Activated CD8-positive, alpha-beta memory T cell treated with anti-CD3 and anti-CD28 coated beads for 1 hour (primary cell): ENCODE measurements at places on chromosomes 6 and 20.

DNA sequence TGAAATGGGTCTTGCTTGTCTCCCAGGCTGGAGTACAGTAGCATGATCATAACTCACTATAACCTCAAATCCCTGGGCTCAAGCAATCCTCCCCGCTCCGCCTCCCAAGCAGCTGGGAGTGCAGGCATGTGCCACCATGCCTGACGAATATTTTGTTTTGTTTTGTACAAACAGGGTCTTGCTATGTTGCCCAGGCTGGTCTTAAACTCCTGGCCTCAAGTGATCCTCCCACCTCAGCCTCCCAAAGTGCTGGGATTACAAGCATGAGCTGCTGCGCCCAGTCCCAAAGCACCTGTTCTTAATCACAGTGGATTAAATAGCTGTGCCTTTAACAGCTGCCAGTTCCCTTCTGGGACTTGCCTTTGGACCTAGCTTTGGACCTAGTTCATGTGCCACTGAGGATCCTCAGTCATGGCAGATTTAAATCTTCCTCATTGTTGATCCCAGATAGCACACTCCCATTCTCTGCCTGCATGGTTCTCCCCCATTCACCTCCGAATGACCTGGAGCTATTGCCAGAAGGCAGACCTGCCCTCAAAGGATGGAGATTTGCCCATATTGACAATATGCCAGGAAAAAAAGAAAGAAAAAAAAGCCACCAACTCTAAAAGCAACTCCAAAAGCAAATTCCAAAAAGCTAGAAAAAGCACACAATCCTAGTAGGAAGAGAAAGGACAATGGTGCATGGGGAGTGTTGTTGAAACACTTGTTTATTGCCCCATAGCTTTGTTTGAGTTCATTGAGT lies 10.6 kb downstream of the POFUT1 start:
- no peak for DNase-seq

DNA sequence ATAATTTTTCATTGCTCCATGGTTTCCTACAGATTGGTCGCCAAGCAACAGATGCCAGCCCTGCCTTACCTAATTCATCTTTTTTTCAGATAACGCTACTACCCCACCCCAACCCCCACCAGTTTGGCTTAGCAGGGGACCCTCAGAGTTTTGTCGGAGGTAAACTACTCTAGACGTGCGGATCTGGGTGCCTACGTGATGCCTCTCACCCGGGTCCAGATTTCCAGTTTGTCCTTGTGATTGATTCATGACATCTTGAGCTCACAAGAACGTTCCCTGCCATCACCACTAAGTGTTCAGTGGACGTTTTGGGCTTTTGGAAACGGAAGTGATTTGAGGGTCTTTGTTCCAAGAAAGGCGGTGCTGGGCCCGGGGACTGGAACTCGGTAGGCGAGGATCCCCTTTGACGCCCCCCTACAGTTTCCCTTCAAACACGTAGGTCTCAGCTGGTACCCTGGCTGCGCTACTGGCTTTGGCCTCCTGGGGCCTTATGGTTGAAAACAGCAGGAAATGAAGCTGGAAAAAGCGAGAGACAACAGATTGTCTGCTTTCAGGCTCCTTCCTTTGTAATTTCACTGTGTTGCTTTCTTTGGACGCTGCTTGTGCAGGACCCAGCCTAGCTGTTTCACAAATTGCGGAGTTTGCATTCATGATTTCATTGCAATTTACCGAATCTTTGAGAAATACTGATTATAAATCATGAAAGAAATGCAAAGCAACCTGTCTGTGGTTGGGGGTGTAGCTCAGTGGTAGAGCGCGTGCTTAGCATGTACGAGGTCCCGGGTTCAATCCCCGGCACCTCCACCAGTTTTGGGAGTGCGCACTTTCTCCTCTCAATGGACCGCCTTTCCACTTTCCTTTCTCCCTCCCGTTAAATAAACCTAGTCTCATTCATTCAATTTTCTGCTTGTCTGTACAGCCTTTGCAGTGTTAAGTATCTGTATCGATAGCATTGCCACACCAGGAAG lies 81.0 kb downstream of the GPX5 start:
- DNase-seq = no peak

DNA sequence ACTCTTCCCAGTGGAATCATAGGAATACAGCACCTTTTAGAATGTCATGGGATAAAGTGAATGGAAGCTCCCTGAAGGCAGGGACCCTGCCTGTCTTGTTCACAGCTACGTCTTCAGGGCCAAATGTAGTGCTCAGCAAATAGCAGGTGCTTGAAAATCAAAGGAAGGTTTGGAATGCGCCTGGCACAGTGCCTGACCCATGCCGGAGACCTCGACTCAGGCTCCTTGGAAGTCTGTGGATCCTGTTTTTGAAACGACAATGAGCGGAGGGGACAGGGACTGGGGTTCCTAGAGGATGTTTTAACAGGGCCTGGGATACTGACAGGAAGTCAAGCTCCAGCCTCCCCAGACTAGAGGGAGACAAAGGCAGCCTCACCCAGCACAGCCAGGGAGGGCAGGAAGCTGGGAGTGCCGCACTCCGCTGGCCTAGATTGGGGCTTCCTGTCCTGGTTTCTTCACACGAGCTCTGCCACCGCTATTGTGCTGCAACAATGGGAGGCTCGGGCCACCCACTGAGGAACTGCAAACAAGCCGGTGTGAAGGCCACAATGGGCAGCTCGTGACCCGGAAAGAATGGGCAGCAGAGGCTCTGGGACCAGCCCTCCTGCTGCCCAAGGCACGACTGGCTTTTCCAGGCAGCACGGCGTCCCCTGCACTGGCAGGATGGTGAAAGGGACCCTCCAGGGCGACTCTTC lies 76.7 kb downstream of the PREX1 start:
- DNase-seq = no peak

- DNase-seq = no peak
Observed at GRCh38 chr6:147856687-147857086, 348.2 kb downstream of the SAMD5 start.

DNA sequence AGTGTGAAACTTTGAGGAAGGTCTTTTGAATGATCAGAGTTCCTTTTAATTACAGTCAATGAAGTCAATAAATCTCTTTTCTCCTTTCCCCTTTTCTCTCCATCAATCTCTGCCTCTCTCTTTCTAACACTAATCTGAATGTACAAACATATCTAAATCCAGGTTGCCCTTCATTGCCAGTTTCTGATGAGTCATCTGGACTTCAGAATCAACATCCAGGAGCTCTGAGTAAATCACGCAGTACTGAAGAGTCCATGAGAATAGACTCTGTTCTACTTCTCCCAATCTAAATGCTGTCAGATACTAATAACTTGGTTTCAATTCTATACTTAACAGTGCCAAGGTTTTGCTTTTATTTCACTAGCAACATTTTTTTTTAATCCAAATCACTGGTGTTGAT lies 238.7 kb upstream of the THEMIS start:
- no peak for DNase-seq

- DNase-seq = no peak
Observed at GRCh38 chr20:16313917-16314316, 259.3 kb downstream of the KIF16B start.

DNA sequence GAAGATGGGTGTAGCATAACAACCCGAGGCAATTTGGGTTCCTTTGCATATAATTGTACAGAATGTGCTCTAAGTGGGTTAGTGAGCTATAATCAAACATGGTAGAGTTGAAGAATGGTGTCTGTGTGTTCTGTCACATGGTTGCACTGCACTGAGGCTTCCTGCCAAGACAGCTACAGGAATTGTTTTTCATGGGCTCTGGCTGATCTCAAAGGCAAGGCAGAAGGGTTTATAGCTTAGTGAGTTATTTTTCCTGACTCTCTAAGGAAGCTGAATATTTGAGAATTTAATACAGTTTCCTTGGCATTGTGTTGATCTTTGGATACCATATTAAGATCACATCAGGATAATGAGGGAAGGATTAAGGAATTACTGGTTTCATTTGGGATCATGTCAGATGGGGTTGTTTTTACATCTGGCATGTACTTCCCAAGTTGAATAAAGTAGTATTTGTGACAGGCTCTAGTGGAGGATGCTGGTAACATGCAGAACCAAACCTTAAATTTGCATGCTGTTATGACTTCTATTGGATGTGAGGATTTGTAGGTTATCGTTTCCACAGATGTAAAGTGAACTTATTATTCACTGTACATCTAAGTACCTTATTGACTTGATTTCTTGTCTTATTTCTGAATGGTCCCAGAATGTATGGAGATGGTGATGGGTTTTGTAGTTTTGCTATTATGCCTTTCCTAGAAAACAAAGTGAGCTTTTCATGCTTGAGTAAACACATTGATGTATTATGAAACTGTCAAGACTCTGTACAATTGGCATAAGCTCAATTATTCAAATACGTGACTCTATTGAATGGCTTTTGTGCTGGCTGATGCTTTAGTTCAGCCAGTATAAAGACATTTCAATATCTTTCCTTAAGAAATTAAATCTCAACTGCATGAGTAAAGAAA lies 43.3 kb downstream of the LRRC1 start:
- no peak for DNase-seq

DNA sequence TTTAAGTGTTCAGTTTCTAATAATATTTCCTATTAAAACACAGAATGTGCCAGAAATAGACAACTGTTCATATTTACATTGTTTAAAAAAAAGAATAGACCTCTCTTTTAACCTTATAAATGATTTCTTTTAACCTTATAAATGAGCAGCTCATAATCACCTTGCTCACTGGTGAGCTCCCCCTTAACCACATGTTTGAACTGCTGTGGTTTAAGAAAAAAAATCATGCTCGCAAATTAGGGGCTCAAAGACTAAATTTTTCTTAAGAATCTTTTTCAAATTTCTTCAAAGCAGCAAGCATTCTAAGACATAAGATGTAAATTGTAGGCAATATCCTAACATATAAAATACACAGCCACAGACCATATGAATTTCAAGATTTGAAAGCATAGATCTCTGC lies 32.8 kb downstream of the FAM8A1 start:
- DNase-seq = no peak

DNA sequence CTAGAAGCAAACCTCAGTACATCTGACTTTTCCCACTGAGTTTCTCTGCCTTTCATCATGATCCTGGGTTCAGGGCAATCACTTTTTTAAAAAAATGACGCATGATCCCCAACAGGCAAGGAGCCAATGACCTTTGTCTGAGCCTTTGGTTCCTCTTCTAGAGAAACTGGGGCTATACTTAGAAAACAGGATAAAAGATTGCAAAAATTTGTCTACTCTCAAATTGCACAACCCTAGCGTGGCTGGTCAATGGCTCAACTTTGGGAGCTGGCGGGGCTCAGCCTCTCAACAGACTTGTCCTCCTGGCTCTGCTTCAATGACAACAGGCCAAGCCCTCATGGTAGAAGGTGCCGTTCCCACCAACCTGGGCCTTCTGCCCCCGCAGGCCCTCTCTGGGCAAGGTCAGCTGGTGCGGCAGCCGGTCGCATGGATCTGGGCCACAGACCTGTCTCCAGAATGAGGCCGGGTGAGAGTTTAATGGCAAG lies 48.7 kb downstream of the PDYN start:
- DNase-seq = no peak

DNA sequence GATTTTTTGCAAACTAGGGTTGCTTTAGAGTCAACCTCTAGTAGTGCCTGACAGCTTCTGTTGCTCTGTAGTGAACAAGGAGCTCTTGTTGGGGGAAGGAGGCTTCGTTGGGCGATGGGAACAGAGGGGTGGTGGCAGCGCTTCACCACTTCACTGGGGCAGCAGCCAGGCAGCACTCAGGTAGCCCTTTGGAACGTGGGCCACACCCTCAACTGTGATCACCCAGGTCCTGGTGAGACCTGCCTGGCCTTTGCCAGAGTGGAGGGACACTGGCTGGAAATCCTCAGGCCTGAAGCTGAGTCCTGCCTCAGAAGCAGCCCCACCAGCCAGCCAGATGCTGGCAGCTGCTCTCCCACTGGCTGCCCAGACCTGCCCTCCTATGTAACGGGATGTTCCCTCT lies 10.4 kb upstream of the EDN3 start:
- no peak for DNase-seq

GRCh38 chr6:56795466-56796195 lies 152.9 kb upstream of the DST start:
- no peak for DNase-seq

GRCh38 chr6:130934848-130935585 lies 107.8 kb downstream of the SMLR1 start:
- no peak for DNase-seq

DNA sequence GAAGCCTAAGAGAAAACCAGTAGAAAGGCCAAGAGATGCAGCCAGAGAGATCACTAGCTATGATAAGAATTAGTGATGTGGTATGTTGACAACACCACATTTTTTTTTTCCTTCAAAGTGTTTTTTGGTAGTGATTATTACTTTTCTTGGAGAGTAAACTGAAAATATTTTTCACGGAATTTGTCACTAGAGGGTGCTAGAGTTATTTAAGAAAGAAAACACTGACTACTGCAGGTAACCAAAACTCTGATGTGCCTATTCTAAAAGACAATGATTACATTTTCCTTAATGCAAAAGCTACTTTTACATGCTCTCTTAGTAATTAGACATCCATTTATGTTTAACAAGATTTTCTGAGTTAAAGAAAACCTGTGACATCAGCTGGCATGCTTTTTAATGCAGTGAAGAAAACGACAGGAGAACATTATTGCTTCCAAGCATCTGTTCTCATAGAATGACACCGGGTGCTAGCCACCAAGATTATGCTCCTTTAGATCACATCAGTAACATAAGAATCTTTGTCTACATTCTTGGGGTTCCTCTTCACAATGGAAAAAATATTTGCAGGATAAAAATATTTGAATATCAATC lies 28.8 kb downstream of the RWDD2A start:
- no peak for DNase-seq

DNA sequence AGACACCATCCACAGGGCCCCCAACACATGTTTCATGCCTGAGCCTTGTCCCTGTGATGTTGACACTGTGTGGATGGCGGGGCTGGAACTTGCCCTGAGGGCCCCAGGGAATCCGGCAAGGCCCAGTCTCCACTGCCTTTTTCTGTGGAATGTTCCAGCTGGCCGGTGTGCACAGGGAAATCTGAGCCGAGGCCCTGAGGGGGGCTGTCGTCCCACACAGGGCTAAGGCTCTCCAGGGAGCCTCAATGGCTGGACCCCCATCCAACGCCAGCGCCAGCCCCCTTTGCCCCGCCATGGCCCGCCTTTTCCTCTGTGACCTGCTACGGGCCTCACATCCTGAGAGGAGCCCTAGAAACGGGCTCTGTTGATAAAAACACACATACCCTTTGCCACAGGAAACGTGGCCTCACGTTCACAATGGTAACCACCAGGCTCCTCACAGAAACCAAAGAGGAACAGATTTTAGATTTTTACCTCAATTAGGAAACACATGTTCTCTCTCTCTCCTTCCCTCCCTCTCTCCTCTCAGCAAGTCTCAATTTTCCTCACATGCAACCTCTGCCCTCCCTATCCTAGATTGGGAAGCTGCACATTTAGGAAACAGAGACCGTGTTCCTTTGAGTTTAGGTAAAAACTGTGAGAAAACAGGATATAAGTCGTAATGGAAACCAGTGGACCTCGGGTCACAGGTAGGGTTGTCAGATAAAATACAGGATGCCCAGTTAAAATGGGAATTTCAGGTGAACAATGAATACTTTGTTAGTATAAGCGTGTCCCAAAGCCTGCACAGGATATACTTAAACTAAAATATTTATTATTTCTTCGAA lies 13.7 kb upstream of the ZNF831 start:
- peak; percentile 46 for DNase-seq
